ENCODE measurements at places on chromosomes 16 and 17.

- DNase-seq = no peak
Observed at GRCh38 chr16:5647051-5647450, 549.5 kb upstream of the EEF2KMT start.

- no peak for DNase-seq
Observed at GRCh38 chr16:76294396-76295214, 17.4 kb downstream of the CNTNAP4 start.

DNA sequence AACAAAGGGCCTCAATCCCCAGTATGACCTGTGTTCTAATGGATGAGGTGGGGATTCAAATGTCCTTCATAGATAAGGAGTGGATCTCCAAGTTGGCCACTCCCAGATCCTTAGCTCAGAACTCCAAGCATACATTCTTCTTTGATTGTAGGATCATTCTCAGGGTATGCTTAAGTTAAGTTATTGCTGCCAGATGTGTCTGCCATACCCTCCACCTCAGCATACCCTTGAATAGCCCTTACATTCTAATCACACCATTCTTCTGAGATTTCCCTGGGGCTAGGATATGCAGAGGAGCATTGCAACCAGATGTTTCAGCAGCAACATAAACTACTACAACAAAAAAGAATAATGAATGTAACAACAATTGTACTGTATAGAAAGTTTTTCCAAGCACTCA, 1.6 kb upstream of the KRTAP2-4 start:
- no peak for DNase-seq

DNA sequence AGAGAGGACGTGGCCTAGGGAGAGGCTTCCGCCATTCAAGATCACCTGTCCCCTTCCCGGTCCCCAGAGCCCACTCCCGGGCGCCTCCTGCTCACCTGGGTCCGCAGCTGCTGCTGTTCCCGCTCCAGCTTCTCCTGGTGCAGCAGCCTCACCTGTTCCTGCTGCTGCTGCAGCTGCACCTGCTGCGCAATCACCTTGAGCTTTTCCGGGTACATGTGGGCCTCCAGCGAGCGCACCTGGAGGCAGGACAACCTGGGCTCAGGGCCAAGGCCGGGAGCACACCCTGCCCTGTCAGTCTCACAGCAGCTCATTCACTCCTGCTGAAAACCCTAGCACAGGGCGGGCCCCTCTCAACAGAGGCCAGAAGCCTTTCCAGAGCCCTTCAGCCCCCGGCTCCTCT, 12.5 kb downstream of the TFAP4 start:
- no peak for DNase-seq

GRCh38 chr17:63995626-63996025, 2.5 kb upstream of the PRR29 start:
- DNase-seq = no peak

GRCh38 chr17:81870981-81871386, at the start of gene ARHGDIA:
TSS of gene ARHGDIA (minus strand) at chr17:81871337. CDS start at chr17:81869930, 1,407 bp downstream.
- DNase-seq = no peak

- DNase-seq = no peak
Observed at GRCh38 chr17:64074704-64075426, 54.4 kb upstream of the ICAM2 start.

DNA sequence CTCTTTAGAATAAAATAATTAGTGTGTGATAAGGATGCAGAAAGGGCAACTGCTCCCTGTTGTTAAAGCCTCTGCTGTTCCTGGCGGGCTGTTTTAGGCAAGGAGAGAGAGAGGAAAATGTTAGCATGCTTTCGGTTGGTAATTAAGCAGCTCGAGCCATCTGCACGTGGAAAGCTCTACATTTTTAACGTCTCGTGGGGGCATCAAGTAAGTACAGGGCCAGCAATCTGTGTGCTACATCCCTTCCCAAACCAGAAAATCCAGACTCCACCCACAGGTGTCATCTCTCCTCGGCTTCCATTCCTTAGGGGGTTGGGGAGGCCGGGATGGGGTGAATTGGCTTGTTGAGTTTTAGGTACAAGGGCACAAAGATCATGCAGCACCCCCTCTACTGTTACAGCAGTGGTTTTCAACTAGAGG, 62.4 kb upstream of the MARCHF10 start:
- no peak for DNase-seq

DNA sequence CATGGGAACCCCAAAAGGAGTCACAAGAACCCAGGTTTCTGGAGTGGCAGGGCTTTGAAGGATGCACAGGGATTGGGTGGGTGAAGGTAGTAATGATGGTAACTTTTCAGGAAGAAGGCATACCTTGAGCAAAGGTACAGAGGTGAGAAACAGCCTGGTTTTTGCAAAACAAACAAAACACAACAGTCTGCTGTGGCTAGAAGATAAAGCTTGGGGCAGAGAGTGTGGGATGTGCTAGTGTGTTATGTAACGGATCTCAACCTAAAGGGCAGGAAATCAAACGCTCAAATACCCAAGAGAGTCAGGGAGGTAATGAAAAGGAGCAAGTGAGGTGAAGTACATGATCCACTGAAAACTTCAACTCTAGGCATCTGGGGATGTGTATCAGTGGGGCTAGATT, 4.6 kb downstream of the PTGES3L start:
- no peak for DNase-seq

Measured in T1000 (cell line).